ENCODE measurements at places on chromosomes 1 and 21.

GRCh38 chr1:102961549-102961948 is 146.8 kb downstream of the COL11A1 start:
- DNase-seq: no peak

- no peak for DNase-seq
Measured at GRCh38 chr1:61056573-61057439, 25.6 kb upstream of the NFIA start.

GRCh38 chr1:228083871-228084278 is 1.4 kb downstream of the ARF1 start:
- no peak for DNase-seq

- no peak for DNase-seq
Measured at GRCh38 chr1:221241592-221241991, 362.3 kb downstream of the HLX start.
